Activated CD4-positive, alpha-beta T cell treated with anti-CD3 and anti-CD28 coated beads, Interleukin-2, Interleukin-6, amounts not matched to agents 100 ng/mL and 50 ng/mL, durations not matched to agents 16 hours and 8 hours (primary cell): ENCODE measurements at places on chromosomes 1 and 21.

DNA sequence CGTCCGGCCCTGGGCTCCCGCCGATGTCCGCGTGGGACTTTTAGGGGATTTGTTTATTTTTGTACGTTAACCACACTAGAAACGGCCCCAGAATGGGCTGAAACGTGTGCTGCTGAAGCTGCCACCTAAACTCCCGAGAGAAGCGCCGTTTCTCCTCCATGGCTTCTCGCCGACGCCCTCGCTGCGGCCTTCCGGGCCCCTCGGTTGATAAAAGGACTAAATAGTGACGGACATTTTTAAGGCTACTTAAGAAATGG, 678 bp upstream of the PTTG1IP start:
- no peak for DNase-seq

- DNase-seq: no peak
These were observed 2.3 kb upstream of the PRELP start for GRCh38 chr1:203473281-203473680.

DNA sequence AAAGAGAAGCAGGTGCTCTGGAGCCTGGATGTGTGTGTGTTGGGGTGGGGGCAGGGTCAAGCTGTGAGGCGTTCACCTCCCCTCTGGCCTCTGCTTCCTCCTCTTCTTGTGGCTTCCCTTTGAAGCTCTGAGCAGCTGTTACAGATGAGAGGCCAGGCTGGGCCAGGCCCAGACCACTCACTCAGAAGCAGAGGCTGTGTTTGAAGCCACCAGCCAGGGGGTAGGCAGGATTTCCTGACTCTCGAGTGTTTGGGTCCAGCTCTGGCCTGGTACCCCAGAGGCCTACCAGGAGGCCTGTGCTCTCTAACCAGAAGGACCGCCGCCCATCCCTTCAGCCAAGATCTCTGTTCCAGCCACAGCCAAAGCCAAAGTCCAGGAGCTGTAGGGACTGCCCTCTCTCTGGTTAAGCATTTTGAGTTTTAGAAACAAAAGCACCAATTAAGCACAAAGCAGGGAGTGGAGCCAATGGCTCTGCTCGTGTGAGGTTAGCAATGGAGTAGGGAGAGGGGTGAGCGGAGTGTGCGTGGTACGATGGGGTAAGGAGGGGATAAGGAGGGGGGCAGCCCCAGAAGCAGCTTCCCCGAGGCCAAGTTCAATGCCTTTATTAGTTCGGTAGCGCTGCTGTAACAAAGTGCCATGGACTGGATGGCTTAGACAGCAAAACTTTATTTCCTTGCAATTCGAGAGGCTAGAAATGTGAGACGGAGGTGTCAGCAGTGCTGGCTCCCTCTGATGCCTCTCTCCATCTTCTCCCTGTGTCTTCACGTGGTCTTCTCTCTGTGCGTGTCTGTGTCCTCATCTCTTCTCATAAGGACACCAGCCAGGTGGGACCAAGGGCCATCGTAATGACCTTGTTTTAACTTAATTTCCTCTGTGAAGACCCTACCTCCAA, 20.5 kb downstream of the RCSD1 start:
- no peak for DNase-seq

DNA sequence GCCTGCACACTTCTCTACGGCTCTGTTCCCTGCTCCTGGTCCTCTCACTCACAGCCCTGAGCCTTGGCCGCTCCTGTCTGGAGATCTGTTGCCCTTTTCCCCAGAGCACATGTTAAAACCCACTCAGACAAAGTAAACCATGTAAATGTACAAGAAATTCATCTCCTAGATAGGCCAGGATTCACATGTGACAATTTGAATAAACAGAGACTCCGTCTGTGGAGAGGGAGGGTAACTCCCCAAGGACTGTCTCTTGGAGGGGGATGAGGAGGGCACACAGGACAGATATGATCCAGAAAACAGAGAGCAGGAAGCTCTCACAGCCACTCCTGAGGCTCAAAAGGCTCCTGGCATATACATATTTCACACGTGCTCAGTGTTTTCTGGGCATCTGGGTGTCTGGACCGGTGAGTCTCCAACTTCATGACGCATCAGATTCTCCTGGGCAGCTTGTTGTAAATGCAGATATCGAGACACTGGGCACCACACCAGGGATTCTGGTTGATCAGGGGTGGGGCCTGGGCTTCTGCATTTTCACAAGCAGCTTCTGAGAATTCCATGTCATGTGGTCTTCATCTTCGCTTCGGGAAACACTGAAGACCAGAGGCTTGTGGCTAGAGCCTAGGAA, 6.4 kb upstream of the KAZN start:
- DNase-seq: no peak

DNA sequence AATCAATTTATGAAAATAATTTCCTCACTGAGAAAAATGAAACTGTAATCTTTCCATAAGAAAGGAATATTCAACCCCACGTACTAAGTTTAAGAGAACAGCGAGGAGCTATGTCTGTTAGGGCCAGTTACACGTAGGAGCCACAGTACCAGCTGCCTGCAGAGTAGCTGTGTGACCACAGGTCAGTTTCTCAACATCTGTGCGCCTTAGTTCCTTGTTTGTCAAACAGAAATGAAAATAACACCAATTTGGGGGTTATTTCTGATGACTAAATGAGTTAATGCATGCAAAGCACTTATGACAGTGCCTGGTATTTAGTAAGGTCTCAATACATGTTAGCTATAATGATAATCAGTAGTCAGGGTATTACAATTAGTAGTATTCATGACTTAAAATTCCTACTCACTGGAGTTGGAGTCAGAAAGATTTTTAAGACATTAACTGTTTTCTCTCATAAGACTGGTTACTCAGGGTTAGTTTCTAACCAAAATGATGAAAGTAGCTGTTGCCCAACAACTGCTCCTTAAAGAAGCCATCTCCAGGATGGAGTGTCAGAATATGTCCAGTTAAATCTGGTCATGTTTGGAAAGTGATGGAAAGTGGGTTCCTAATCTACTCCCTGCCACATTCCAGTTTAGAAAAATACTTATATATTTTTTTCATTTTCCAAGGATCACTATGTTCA, 85.8 kb upstream of the ZNF648 start:
- no peak for DNase-seq

- peak; percentile 27 for DNase-seq
These were observed 47.5 kb upstream of the FOXO6 start for GRCh38 chr1:41313661-41314131.

GRCh38 chr1:224528900-224529299, 87.2 kb upstream of the CNIH3 start:
- no peak for DNase-seq

DNA sequence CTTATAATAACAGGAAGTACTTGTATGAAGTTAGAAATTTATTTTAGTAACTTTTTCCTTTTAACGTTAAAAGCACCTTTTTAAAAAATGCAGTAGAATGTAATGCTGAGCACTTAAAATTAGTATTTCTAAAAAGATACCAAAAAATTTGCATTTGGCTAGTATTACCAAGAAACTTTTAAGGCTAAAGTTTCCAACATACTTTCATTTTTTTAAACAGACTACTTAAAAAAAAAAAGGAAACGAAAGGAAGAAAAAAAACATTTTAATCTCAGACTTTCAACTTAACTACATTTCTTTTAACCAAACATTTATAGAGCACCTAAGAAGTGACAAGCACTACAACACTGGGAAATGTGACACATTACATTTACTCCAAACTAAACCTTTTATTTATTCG, 2.8 kb downstream of the ARID4B start:
- DNase-seq: no peak

DNA sequence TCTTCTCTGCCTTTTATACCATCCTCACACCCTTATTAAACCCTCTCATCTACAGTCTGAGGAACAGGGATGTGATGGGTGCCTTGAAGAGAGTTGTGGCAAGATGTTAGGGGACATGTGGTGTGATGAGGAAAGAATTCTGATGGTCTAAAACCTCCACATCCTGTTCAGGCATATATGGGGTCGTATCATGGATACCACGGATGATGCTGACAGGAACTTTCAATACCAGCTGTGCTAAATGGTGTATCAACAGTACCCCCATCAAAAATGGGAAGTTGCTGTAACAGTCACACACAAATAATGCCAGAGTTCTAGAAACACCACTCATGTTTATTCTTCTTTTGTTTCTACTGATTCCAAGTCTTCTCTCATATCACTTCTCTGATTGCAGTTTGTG, 12.9 kb downstream of the OR2T6 start:
- no peak for DNase-seq

GRCh38 chr21:16579538-16579937, 849.8 kb downstream of the USP25 start:
- no peak for DNase-seq

- no peak for DNase-seq
These were observed 114.1 kb upstream of the GALNT2 start for GRCh38 chr1:229952670-229953520.

GRCh38 chr1:236724506-236724905, 38.2 kb downstream of the ACTN2 start:
- DNase-seq: no peak

GRCh38 chr1:230273141-230273710, 152.9 kb downstream of the PGBD5 start:
- DNase-seq: no peak

DNA sequence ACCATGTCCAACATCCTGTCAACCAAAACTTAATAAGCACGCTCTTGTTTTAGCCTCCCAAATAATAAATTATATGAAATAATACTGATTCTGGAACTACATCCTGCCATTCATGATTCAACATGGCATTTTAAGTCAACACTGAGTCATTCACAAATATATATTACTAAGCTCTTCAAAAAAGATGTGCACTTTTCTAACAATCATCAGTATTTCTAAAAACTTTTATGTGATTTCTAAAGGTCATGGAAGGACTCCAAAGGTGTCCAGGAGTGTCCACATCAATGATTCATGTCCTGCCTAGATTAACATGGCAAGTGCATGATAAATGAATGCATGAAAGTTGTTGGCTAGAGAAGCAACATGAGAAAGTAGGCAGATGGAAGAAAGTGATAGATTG, 51.6 kb downstream of the NEGR1 start:
- no peak for DNase-seq

GRCh38 chr1:44642925-44643324, 31.4 kb downstream of the TMEM53 start:
- DNase-seq: no peak

DNA sequence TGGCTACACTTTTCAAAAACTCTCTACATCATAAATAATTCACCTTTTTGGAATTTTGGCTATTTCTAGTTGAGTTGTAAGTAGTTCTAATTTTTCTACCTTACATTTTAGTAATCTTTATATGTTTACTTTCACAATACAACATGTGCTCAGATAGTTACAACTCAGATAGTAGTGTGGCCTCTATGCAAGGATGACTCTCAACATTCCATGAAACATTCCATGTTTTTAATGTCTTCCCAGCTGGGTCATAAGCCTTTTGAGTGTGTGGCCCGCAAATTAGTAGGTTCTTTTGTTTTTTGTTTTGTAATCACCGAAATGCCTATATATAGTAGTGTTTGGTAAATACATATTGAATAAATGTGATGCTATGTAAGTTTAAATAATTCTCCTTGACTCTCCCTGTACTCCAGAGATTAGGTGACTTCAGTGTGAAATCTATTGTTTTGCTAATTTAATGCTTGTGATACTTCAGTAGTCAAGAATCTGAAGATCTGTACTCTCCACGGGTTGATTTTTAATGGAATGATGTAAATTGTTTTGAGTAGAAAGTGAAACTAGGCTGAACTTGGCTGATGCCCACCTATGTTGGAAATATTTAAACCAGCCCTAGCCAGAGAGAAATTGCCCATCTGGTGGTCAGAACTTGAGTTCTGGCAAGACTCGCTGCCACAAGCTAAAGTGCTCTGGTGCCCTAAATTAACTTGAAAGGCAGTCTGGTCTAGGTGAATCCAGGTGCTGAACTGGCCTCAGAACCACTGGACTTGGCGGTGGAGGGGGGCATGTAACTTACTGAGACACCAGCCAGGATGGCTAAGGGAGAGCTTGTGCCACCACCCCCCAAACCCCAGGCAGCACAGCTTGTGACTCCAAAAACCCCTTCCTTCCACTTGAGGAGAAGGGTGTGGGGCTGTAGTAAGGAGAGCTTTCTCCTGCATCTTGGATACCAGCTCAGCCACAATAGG, 165.6 kb downstream of the USP25 start:
- no peak for DNase-seq

DNA sequence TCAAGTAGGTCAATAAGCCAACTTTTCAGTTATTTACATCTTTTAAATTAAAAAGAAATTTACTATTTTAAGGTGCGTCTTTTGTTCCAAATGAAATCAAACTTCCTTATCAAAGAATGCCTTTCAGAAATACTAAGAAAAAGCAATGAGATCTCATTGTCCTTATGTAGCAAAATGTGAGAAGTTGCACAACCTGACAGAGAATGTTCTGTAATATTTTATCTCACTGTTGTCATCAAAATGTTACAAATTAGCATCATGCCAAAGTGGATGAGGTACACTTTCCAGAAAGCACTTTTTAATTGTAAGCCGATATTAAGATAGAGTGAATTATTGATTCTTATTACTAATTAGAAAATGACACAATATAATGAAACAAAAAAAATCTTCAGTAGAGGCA, 50.4 kb downstream of the KCNT2 start:
- DNase-seq: no peak

- DNase-seq: no peak
These were observed 24.3 kb upstream of the KCNE1 start for GRCh38 chr21:34536311-34536710.

DNA sequence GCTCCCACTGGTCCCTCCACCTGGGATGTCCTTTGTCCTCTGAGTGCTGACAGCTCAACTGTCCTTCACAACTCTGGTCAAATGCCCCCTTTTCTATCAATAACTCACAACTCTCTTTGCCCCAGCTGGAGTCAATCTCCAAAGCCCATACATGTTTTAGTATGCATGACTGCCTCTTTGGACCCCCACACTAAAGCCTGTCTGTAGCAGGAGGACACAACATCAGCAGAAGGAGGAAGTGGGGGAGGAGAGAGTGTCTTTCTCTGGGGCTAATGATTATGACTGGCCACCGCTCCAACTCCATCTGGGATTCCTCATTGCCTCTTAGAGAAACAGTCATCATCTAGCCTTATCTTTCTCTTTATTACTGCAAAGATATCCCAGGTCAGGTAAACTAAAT, 186.6 kb upstream of the FGGY start:
- DNase-seq: no peak

DNA sequence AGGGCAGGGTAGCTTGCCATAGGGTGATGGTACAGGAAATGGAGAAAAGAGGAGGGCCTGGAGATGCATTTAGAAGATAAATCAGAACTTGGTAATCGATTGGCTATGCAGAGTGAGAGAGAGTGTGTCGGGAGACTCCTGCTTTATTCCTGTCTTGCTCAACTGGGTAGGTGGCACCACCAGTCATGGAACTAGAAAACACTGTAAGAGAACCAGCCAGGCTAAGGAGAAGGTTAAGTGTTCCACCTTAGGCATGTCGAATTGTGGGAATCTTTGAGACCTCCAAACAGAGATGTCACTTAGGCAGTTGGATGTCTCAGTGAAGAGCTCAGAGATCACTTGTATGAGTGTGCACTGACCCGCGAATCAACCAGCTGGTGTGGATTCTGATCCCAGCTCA, 28.7 kb upstream of the RD3 start:
- no peak for DNase-seq

GRCh38 chr1:17141441-17142197, 22.4 kb upstream of the PADI2 start:
- no peak for DNase-seq
